Renal cortical epithelial cell (primary cell): ENCODE measurements at places on chromosomes 5 and 9.

DNA sequence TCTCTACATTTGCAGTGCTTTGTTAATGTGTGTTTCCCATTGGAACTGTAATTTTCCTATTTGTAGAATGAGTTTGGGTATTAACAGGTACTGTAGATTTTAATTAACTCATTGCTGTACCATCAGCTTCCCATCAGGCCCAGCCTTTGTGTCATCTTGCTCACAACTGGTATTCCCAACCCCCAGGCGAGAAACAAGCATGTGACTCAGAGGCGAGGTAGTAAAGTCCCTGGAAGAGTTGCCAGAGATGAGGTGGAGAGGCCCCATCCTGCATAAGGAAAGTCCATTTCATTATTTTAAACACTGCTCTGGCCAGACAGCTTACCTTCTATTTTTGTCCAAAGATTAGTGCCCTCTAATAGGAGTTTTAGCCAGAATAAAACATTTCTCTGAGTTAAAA is 29.9 kb downstream of the ADCY2 start:
- DNase-seq, result no peak

- peak; percentile 29 for DNase-seq
Observed at GRCh38 chr5:5182508-5183188, 42.5 kb downstream of the ADAMTS16 start.

DNA sequence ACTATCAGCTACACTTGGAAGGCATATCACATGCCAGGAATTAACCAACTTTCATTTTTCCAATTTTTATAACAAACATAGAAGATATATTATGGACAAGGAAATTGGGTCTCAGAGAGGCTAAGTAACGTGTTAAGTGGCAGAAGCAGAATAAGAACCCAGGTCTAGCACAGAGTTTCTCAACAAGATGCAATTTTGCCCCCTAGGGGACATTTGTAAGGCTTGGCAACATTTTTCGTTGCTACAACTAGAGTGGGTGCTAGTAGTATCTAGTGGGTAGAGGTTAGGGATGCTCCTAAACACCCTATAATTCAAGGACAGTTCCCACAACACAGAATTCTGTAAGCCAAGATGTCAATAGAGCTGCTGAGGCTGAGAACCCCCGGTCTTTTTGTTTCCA is 180.6 kb downstream of the SNCAIP start:
- no peak for DNase-seq

DNA sequence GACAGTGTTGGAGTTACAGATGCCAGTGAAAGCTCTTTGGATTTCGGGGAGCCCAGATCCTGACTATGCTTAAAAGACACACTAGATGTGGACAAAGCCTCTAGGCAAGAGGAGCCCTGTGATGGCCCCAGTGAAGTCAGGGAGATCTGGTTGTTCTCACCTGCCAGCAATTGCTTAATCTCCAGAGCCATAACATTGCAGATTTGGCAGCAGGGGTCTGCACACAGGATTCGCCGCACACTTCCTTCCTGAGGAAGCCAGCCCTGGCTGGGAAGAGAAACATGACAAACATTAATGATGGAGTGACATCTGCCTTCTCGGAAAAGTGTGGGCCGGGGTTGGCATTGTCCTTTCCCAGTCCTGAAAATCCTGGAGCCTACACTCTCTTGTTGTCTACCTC is 65.2 kb upstream of the PHF24 start:
- DNase-seq, result no peak

- DNase-seq, result peak; percentile 65
Observed at GRCh38 chr9:33129886-33130881, 37.0 kb downstream of the B4GALT1 start.

DNA sequence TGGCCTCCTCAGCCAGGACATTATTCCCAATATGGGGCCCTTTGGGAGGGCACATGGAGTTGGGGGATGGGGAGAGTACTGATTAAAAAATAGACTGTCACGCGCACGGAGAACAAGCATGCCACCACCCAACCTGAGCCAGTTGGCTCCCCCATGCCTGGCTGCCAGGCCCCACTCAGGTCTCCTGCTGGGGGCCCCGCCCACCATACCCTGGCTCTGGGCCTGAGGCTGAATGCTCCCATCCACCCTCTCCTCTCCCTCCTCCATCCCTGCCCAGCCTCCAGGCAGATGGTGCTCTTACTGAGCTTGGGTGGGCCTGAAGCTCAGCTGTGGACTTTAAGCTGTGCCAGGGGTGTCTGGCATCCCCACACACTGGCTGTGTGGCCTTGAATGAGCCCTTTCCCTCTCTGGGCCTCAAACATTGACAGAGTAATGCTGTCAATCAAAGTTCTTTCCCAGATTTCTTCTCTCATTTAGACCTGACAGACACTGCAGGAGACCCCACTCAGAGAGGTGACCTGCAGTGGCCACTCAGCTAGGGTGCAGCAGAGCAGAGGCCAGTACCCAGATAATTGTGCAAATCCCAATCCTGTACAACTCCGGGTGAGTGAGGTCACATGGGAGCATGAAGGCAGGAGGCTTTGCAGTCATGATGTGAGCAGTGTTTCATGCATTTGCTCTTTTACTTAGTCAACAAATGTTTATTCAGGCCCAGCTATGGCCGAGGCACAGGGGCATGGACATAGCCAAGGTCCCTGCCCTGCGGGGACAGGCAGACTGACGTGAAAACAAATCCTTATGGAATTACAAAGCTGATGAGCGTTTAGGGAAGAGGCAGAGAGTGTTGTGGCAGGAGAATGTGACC is 9.8 kb upstream of the SYNPO start:
- DNase-seq, result no peak

DNA sequence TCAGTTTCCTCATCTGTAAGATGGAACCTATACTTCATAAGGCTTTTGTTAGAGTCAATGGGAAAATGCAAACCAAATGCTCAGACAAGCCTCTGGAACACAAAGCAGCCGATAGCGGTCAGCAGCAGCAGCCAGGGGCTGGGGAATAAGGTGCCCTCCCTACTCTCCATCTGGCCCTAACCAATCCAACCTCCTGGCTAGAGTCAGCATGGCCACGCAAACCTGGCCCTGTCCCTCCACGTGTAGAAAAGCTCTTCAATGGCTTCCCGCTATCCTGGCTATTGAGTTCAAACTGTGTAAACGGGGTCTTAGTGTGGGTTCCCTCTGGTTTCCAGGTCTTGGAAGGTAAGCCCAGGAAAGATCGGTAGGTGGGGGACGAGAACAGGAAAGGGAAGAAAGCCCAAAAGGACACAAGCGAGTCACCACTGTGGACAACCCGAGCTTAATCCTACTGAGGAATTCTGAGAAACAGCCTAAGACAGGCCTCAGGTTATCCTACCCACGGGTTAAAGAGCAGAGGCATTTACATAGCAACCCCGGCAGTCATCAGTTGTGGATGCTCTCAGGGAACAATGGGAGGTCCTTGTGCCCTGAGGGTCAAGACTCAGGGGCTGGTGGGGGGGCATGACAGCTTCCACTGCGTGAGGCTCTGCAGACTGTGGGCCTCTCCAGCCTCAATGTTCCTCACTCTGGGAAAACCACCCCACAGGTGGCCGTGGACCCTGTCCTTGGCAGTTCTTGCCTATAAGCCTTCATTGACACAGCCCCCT is 30.9 kb downstream of the FABP6 start:
- no peak for DNase-seq

GRCh38 chr5:21644032-21644431 is 1209.1 kb downstream of the CDH12 start:
- DNase-seq, result no peak

GRCh38 chr9:130860458-130861316 is 25.6 kb downstream of the ABL1 start:
- DNase-seq, result peak; percentile 92

GRCh38 chr5:95759634-95760033 is 28.5 kb downstream of the RHOBTB3 start:
- DNase-seq, result peak; percentile 93
